Colonic mucosa (tissue), 4 donors: ENCODE measurements at places on chromosomes 4 and X. TPM values are rescaled to one million over a fixed set of nuclear protein-coding genes. Genes with fewer than 3 reads are reported as not detected.

The TMPRSS11E gene
- not detected for total RNA-seq

The ATOH1 gene
- 73.7 TPM for total RNA-seq

The SCLT1 gene
- total RNA-seq = 8.4 TPM

DNA sequence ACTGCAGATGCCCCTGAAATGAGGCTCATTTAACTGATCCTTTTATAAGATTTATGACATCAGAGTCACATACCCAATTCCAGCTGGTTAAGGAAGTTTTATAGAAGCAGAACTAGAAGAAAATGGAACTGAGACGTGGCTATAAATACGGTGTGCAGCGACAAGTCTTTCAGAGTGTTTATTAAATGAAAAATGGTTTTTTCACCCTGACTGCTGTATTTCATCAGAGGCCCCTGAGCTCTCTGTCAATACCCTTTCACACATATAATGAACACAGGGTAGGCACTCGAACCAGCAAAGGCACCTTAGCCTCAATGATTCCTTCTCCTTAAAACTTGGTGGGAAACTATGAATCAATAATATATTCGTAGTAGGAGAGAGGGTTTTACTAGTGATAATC lies 380.8 kb upstream of the ANXA10 start:
- H3K4me3 ChIP-seq = no peak overlapping the region
- no peaks in the 10 kb centered on the region for H3K27me3 ChIP-seq
- no peaks in the 10 kb centered on the region for H3K36me3 ChIP-seq
- DNase-seq = no peak
- no peak overlapping the region for H3K27ac ChIP-seq

DNA sequence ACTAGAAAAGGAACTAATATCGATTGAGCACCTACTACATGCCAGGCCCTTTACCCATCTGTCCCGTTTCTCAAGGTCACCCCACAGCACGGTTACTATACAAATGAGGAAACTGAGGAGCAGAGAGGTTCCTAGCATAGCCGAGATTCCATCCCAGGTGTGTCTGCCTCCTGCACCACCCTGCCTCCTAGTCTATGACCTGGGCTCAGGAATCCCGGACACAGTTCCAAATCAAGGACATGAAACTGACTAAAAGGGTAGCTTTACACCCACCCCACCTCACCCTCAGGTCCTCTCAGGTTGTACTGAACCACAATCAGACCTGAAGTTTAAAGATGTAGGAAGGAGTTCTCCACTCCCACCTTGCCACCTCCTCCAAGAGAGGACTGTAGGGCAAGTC lies 55.6 kb downstream of the APBB2 start:
- no peaks in the 10 kb centered on the region for H3K27me3 ChIP-seq
- H3K27ac ChIP-seq = no peak overlapping the region
- no peak overlapping the region for H3K4me3 ChIP-seq

- H3K27me3 ChIP-seq = no peaks in the 10 kb centered on the region
- DNase-seq = no peak
- no peak overlapping the region for H3K4me3 ChIP-seq
- no peaks in the 10 kb centered on the region for H3K4me1 ChIP-seq
Observed at GRCh38 chr4:118139241-118139640, 105.0 kb downstream of the NDST3 start.

GRCh38 chrX:23952984-23953907 lies 45.4 kb downstream of the CXorf58 start:
- no peaks in the 10 kb centered on the region for H3K4me1 ChIP-seq
- no peak overlapping the region for H3K27ac ChIP-seq
- H3K4me3 ChIP-seq = no peak overlapping the region
- no peaks in the 10 kb centered on the region for H3K27me3 ChIP-seq
- no peaks in the 10 kb centered on the region for H3K36me3 ChIP-seq

DNA sequence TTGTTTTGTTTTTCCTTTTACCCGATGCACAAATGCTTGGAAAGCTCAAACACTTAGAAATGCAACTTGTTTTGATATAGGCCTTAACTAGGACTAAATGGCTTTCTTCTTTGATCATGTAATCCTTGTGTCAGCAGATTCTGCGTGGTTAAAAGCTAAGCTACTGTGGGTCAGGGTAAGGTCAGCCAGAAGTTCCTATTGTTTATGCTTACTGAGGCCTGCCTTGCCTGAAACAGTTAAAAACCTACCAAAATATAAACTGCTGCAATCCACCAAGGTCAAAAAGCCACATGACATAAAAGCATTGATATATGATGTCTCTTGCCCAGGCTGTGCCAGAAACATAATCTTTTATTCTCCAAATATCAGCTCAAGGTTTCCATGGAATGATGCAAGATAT lies 223.4 kb downstream of the FAM47B start:
- DNase-seq = no peak
- H3K27me3 ChIP-seq = no peaks in the 10 kb centered on the region
- no peaks in the 10 kb centered on the region for H3K36me3 ChIP-seq
- H3K27ac ChIP-seq = no peak overlapping the region
- H3K4me3 ChIP-seq = no peak overlapping the region
- H3K4me1 ChIP-seq = no peaks in the 10 kb centered on the region
